ENCODE measurements at places on chromosomes 1 and 21.

GRCh38 chr21:35048183-35048601 lies 910 bp downstream of the RUNX1 start:
- DNase-seq: no peak

DNA sequence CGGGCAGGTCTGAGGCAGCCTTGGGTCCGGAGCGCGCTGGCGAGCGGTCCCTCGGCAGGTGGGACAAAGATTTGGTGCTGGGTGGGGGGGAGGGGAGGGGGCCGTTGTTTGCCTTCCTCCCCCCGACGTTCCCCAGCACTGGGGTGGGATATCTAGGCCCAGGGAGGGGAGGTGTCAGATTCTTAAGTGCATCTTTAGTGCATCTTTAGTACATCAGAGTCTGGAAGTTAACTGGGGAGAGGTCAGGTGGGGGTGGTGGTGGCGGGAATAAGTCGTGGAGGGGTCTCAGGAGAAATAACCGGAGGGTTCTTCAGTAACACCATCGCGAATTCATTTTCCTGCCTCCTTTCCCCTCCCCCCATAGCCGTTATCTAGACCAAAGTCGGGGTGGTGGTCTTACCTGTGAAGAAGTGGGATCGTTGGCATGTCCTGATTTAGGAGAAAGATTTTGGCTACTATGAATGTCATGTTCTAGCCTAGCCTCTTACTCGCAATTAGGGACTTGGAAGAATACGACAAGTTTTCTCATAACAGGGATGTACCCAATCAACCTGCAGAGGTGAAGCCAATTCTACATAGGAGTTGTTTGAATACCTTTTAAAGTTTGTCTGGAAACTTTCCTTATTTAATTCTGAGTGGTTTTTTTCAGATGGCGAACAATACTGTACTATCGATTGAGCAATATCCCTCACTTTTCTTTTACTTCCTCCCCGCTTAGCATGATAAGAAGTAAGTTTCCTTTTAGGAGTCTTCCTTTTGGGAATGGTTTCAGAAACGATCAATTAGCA lies 886 bp downstream of the ZMYM4 start:
- no peak for DNase-seq

GRCh38 chr1:157367091-157367739 lies 185.1 kb downstream of the FCRL5 start:
- no peak for DNase-seq

DNA sequence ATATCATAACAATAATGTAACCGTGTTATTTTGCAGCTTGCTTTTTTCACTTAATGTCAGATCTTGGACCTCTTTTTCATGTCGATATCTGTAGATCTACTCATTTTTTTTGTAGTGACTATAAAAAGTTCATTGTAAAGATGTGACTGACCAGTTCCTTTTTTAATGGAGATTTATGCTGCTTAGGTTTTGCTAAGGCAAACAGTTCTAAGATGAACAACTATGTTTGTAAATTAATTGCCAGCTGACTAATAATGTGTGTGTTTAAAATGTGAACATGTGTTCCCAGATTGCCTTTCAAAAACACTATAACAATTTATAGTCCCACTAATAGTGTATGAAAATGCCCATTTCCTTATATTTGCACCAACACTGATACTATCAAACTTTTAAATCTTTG lies 18.1 kb upstream of the EPS8L3 start:
- no peak for DNase-seq

DNA sequence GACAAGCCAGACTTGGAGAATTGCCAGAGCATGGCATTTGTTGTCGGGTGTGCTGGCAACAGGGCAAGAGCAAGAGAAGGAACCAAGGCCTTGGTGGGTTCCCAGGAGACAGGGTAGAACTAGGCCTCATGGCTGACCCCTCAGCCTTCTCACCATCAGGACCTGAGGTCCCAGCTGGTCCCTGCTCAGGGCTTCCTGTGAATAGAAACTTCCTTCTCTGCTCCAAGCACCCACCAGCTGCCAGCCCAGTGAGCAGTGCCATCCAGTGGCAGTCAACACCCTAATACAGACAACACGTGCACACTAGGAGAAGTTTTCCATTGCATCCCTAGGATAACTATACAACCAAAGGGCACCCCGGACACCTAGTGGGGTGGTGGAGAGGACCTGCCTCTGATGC lies 22.8 kb downstream of the S100A6 start:
- DNase-seq: no peak

GRCh38 chr1:239730378-239730777 lies 344.0 kb downstream of the CHRM3 start:
- no peak for DNase-seq

- no peak for DNase-seq
Observed at GRCh38 chr21:31987696-31988095, 114.9 kb downstream of the HUNK start.

DNA sequence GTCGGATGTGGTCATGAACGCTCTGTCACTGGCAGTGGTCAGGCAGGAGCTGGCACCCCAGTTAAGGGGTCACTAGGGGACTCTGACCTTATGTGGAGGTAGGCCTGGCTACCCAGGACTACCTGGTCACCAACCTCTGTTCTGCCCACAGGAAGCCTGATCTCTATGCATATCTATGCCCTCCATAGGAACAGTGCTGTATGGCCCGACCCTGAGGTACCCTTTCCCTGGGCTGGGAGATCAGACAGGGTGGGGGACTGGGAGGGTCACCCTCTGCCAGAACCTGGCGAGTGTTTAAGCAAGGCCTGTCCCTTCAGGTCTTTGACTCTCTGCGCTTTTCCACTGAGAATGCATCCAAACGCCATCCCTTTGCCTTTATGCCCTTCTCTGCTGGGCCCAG lies 19.0 kb downstream of the CYP4B1 start:
- DNase-seq: no peak

DNA sequence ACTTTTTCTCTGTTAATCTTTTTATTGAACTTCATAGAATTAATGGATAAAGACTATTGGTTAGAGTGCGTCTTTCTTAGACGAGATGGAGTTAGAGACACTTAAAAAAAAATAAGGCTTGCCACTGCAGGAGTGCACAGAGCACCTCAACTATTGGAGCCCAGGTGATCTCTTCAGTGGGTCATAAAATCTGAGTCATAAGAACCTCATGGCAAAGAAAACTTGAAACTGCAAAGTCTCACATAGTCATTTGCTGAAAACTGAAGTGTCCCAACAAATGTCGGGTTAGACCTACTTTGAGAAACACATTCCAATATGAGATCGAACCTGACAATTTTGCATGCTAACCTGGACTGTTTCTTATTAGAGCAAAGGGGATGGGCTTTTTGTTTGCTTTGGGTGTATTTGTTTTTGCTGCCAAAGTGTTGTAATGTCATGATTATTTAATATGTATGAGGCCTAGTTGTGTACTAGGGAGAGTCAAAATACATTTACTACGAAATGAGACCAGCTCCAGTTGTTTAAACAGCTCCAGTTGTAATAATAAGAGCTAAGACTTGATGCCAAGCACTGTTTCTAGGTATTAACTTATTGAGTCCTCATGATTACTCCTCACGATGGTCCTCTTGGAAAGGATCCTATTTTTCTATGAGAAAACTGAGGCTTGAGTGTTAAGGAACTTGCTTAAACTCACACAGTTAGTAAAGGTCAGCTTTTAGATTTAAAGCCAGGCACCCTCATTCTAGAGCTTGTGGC lies 65.1 kb downstream of the DDR2 start:
- no peak for DNase-seq

DNA sequence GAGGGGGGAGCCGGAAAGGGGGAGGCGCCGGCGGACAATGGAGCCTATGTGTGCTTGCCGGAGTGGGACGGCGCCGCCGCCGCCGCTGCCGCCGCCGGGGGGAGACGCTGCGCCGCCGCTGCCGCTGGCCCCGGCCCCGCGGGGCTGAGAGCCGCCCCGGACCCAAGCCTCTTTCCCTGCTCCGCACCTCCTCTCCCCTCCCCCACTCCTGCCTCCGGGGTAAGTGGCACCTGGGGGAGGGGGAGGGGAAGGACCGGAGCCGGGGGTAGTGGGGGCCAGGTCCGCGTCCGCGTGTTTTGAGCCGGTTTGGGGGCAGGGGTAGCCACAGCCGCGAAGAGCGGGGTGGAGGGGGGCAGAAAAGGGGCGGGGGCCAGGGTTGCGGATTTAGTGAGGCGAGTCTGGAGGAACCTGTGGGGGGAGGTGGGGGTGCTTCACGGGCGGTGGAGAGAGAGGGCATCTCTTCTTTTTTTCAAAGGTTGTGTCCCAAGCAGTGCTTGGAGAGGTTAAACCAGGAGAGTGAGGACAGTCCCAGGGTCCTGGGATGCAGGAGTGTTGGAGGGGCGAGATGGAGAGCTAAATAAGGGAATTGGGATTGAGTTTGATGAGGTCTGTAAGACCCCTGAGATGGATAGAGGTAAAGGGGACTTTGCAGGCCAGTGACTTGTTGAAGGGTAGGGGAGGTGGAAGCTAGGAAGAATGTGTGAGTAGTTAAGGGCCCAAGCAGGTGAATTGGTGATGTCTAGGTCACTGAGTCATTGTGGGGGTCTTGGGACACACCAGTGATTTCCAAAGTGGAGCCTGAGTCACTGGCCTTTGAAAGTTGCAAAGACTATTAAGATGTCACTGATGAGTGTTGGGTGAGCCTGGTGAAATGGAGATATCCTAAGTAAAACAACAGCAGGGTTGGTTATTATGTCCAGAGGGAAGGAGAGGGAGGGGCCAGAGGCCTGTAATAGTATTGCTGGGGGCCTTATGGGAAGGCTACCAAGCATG lies 59.1 kb downstream of the BCL9 start:
- no peak for DNase-seq

DNA sequence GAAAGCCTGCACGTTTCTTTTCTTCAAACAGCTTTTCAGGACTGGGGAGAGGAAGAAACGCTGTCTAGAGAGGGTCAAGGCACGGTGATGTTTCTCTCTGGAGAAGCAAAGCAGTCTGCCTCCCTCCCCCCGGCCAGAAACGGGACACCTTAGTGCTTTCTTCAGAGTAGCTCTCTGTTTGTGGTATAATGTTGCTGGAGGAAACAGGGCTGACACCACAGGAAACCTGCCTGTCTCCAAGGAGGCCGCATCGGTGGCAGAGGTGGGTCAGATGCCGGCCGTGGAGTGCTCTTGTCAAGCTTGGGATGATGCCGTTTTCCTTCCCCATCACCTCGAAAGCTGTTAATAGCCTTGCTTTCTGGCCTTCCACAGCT lies 139.4 kb downstream of the DHRS3 start:
- no peak for DNase-seq

- no peak for DNase-seq
Observed at GRCh38 chr1:56569661-56570060, 9.7 kb downstream of the PLPP3 start.

DNA sequence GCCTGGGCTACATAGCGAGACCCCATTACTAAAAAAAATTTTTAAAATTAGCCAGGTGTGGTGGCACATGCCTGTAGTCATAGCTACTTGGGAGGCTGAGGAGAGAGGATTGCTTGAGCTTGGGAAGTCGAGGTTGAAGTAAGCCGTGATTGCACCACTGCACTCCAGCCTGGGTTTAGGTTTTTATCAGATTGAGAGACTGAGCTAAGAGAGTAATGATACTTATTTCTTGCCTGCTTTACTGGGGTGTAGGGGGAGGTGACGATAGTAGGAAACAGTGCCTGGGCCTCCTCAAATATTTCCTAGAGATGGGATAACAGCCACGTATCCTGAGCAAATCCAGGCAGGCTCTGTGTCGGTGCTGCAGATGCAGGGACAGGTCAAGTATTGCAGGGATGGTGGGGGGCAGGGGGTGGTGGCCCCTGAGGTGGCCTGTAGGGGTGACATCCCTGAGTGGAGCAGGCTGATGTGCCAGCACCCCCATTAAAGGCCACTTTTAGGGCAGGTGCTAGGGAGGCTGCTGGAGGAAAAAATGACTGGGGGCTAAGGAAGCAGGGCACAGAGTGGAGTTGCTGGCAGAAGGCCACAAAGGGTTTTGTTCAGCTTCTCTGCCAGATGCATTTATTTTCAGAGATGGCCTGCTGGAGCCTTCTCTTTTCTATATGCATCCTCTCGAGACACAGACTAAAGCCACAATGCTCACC lies 130.5 kb downstream of the RHOU start:
- no peak for DNase-seq

DNA sequence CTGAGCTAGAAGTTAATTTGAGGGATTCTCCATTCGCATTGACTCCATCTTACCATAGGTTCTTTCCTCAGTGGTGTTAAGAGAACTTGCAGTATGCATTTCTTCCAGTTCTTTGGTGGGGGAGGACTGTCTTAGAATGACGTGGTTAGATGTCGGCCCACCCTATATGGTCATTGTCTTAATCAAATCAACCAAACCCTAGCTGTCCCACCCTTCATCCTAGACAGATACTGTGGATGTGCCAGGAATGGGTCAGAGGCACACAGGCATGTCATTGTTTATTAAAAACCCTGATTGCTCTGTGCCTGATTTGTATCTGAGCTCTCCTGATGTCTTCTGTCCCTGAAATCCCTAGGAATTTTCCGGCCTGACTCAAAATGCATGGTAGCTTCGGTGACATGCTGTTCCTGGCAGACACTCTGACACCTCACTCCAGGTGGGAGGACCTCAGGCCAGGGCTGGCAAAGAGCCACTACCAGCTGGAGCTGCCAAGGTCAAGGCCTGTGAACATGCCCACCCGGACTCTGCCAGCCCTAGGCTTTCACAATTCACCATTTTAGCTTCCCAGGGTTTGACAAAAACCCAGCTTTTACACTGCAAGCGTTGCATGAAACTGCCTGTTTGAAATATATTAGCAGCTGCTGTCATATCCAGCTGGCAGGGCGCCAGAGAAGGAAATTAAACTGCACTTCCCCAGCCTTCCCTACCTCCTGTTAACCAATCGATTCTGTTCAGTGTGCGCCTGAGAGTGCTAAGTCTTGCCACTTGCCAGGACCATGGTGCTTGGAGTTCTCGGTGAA lies 134.0 kb downstream of the FAM78B start:
- no peak for DNase-seq

DNA sequence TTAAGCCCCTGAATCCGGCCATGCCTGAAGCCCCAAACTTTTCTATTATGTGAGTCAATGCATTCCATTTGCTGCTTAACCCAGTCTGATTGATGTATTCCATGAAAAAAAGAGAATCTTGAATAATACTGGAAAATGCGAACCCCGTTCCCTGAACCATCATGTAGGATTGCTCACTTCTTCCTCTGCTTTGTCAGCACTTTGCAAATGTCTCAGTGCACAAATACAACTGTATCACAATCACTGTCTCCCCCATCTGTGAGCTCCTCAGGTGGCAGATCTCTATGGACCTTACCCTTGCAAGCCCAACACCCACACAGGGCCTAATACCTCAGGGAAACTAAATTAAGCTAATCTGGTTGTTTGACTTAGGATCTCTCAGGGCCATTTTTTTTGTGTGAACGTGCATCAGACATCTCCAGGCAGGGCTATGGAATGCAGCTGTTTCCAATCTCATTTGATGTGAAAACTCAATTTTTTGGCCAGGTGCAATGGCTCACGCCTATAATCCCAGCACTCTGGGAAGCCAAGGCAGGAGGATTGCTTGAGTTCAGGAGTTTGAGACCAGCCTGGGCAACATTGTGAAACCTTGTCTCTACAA lies 2.1 kb upstream of the RCAN3 start:
- no peak for DNase-seq

DNA sequence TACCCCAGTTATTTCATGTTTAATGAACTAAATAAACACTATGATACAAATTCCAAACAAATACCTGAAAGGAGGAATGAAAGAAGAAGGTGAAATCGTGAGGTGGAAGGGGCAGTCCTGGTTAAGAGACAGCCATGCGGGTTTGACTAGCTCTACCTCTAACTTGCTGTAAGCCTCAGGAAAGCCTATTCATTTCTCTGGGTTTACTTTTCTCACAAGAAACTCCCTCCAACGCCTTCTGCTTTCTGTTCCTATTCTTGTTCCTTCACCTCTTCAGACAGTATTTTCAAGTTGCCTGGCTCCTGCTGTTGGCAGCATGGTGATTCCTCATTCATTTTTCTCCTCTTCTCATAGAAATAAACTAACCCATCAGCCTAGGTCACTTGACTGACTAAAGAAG lies 92.4 kb downstream of the NTPCR start:
- DNase-seq: no peak

- no peak for DNase-seq
Observed at GRCh38 chr21:33560965-33561364, 18.1 kb downstream of the SON start.
